ENCODE measurements at places on chromosomes 3 and 15. TPM values are rescaled to one million over a fixed set of nuclear protein-coding genes. Genes with fewer than 3 reads are reported as not detected.

GRCh38 chr3:126553284-126554084 is 5.2 kb downstream of the C3orf22 start:
- H3K27me3 ChIP-seq, result peaks cover 4% of the 10 kb centered on the region
- H3K36me3 ChIP-seq, result no peaks in the 10 kb centered on the region
- no peak overlapping the region for H3K4me3 ChIP-seq
- H3K4me1 ChIP-seq, result peaks cover 1% of the 10 kb centered on the region
- peak; percentile 6 for DNase-seq

DNA sequence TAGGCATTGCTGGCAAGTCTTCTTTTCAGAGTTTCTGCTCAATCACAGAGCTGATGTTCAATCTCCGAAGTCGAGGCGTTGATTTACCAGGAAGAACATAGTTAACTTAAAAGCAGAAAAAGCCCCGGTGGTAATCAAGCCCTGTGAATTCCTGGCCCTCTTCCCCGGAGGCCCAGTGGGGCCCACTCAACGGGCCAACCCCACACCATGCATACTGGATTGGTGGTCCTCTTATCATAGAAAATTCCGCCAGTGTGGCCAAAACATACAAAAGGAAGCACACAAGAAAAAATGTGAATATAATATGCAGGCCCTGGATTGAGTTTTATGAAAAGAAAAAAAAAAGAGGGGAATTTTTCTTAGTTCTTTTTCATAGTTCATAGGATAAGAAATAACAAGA is 873.0 kb upstream of the NR2F2 start:
- H3K4me3 ChIP-seq, result no peak overlapping the region
- H3K27ac ChIP-seq, result no peak overlapping the region
- no peaks in the 10 kb centered on the region for H3K4me1 ChIP-seq
- no peaks in the 10 kb centered on the region for H3K27me3 ChIP-seq

GRCh38 chr3:170751083-170751898 is 118.7 kb downstream of the RPL22L1 start:
- H3K4me1 ChIP-seq, result peaks cover 18% of the 10 kb centered on the region
- H3K4me3 ChIP-seq, result no peak overlapping the region
- no peak overlapping the region for H3K27ac ChIP-seq
- no peaks in the 10 kb centered on the region for H3K27me3 ChIP-seq
- DNase-seq, result no peak

- H3K36me3 ChIP-seq, result peaks cover 6% of the 10 kb centered on the region
- DNase-seq, result no peak
- H3K27me3 ChIP-seq, result no peaks in the 10 kb centered on the region
- peaks cover 4% of the 10 kb centered on the region for H3K4me1 ChIP-seq
- no peak overlapping the region for H3K27ac ChIP-seq
- H3K4me3 ChIP-seq, result no peak overlapping the region
These were observed 303.9 kb upstream of the ALCAM start for GRCh38 chr3:105062853-105063252.

DNA sequence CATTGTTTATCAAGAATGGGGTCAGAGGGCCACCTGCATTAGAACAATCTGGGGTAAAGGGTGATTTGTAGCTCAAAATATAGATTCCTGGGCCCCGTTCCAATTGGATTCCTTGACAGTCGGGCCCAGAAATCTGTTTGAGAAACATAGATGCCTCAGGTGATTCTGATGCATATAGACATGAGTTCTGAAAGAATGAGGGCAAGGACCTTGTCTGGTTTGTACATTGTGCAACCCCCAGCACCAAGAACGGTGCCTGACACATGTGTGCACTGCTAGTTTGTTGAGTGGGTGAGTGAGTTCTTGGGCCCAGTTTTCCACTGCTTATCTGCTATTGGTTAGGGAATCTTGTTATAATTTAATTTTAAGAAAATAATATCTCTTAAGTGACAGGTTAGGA is 16.6 kb downstream of the CRYBG3 start:
- no peaks in the 10 kb centered on the region for H3K36me3 ChIP-seq
- DNase-seq, result no peak
- H3K4me3 ChIP-seq, result peak overlapping the region; percentile 66

DNA sequence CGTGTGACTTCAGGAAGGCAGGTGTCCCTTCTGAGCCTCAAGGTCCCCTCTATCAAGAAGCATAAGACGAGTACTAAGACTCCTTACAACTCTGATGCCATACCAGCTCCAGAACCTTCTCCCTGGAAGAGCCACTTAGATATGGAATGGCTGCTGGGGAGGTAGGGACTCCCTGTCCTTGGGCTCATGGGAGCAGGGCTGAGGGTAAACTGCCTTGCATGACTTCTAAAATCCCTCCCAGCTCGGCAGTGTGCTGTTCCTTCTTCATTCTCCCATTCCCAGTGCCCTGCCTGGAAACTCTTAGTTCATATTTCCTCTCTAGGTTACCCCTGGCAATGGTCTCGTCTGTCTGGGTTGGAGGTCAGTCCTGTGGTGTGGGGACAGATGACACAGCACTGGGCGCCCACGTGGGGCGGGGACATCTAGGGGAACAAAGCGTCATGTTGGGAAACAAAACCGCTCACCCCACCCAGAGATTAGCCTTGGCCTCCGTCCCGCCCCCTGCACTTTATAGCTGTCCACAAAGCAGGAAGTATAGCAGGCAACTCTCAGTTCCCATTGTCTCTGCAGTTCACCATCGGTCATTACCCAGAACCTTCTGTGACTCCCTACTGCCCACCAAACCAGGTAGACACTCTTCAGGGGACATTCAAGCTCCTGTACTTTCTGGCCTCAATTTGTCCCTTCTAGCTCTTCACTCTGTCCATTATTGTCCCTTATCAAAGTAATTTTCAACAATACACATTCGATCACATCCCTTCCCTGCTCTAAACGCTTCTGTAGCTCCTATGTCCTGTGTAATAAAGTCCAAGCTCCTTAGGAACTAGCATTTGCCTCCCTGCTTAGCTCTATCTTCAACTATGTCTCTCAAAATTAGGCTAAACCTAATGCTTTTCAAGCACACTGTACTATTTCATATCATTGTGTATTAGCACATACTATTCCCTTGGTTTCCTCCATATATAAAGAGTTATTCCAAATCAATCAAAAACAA is 73.8 kb downstream of the IQSEC1 start:
- H3K27me3 ChIP-seq, result peaks cover 5% of the 10 kb centered on the region
- DNase-seq, result no peak
- no peaks in the 10 kb centered on the region for H3K36me3 ChIP-seq
- peaks cover 28% of the 10 kb centered on the region for H3K4me1 ChIP-seq

DNA sequence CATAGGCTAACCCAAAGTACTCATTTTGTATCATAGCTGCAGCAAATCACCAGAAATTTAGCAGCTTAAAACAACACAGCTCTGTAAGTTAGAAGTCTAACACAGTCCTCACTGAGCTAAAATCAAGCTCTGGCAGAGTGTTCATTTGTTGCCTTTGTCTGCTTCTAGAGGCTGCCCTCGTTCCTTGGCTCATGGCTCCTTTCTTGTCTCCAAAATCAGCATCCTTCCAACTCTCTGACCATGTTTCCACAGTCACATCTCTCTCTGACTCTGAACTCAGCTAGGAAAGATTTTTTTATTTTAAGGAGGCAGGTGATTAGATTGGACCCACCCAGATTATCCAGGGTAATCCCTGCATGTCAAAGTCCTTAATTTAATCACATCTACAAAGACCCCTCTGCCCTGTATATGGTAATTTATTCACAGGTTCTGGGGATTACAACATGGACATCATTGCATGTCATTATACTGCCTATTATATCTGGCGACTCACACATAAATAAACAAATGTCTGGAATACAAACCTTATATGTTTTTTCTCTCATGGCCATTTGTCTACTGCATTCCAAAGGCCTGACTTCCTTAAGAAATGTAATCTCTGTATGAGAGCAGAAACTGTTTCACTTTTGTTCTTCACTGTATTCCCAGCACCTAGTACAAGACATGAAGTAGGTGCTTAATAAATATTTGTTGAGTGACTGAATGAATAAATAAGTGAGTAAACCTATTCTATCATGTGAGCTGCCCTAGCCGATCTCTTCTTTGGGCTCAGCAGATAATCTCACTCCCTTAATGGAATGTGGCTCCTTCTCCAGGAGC is 15.1 kb upstream of the UACA start:
- H3K36me3 ChIP-seq, result no peaks in the 10 kb centered on the region
- H3K4me3 ChIP-seq, result no peak overlapping the region
- DNase-seq, result no peak
- H3K27ac ChIP-seq, result no peak overlapping the region
- H3K4me1 ChIP-seq, result no peaks in the 10 kb centered on the region

- peaks cover 15% of the 10 kb centered on the region for H3K4me1 ChIP-seq
- peaks cover 7% of the 10 kb centered on the region for H3K27me3 ChIP-seq
- H3K36me3 ChIP-seq, result no peaks in the 10 kb centered on the region
- peak overlapping the region; percentile 95 for H3K27ac ChIP-seq
These were observed 794 bp downstream of the ARPP19 start for GRCh38 chr15:52567871-52568600.

- H3K4me1 ChIP-seq, result no peaks in the 10 kb centered on the region
- DNase-seq, result no peak
- H3K4me3 ChIP-seq, result no peak overlapping the region
- H3K27me3 ChIP-seq, result peaks cover 1% of the 10 kb centered on the region
- no peak overlapping the region for H3K27ac ChIP-seq
These were observed 12.1 kb upstream of the WDR5B start for GRCh38 chr3:122427857-122428471.

The LSAMP gene
- total RNA-seq, result 67.1 TPM

The FGF12 gene
- 33.1 TPM for total RNA-seq

The MUSTN1 gene
- total RNA-seq, result 3.5 TPM

The P2RY12 gene
- total RNA-seq, result not detected
